GM04503 (cell line): ENCODE measurements at places on chromosomes 6 and 20.

DNA sequence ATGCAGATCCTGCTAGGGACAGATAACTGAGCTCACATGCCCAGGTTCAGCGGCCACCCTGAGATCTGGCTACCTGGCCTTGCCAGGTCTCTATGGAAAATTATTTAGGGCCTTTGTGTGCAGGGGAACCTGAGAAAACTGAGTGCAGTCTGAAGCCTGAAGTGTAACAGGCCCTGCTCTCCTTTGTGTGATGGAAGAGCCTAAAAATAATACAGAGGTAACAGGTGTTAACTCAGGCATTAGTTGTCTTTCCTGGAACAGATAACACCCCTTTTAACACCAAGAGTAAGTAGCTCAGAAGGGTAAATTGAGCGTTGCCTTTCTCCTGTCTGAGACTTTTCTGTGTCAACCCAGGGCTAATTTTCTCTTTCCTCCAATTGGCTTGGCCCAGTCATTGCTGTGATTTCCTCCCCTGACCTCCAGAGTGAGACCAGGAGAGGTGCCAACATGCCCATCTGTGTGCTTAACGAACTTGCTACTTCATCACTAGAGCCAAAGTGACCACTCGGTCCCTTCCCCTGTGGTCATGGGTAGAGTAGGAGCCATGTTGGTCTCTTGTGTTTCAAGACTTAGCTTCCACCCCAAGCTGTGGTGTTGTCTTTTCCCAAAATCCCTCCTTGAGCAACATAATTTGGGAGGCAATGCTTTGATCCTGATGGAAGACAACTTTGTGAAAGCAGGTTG is 304.4 kb upstream of the JAG1 start:
- DNase-seq: no peak

DNA sequence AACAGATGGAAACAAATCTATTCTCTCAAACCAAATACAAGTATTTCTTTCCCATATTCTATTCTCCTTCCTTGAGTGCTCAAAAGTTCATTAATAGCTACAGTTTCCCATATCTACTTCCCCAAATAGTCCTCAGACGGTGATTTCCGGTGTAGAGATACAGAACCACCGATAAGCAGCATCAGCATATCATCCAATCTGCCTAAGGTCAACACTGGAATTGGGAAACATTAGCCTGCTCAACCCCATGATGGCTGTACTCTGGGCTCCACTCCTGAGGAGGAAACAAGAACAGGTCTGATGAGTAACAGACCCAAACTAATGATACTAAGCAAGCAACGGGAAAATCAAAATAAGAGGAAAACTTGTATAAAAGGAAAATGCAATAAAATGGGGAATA is 115.6 kb downstream of the EPB41L2 start:
- DNase-seq: no peak

DNA sequence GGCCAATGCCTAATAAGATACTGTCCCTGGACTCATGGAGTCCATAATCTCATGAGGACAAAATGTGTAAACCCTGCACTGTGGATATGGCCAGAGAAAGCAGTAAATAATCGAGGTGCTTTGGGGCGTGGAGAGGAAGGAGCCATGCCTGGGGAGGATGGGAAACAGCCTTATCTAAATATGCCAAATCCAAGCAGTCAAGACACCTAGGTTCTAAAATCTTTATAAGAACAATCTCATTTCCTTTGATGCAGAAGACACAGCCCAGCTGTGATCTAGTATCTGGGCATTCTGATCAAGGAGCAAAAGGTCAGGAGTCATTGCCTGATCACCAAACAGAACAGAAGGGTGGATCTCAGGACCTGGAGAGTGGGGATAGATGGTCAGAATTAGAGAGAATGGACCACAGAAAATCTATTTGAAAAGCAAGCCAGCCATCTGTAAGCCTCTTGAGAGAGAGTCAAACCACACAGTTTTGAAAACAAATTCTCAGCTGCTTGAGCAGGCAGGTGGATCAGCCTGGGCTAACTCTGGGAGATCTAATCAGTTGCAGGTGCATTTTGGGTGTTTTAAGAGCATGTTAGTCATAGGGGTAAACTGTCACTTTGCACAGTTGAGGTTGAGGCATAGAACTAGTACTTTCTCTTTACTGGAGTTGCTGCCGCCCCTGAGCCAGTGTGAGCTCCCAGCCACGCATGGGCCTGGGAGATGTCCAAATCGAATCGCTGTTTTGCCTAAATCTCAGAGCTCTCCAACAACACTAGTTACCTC is 130.8 kb upstream of the TNFAIP3 start:
- no peak for DNase-seq

- DNase-seq: peak; percentile 81
Measured at GRCh38 chr6:118580585-118581419, 32.7 kb downstream of the PLN start.

DNA sequence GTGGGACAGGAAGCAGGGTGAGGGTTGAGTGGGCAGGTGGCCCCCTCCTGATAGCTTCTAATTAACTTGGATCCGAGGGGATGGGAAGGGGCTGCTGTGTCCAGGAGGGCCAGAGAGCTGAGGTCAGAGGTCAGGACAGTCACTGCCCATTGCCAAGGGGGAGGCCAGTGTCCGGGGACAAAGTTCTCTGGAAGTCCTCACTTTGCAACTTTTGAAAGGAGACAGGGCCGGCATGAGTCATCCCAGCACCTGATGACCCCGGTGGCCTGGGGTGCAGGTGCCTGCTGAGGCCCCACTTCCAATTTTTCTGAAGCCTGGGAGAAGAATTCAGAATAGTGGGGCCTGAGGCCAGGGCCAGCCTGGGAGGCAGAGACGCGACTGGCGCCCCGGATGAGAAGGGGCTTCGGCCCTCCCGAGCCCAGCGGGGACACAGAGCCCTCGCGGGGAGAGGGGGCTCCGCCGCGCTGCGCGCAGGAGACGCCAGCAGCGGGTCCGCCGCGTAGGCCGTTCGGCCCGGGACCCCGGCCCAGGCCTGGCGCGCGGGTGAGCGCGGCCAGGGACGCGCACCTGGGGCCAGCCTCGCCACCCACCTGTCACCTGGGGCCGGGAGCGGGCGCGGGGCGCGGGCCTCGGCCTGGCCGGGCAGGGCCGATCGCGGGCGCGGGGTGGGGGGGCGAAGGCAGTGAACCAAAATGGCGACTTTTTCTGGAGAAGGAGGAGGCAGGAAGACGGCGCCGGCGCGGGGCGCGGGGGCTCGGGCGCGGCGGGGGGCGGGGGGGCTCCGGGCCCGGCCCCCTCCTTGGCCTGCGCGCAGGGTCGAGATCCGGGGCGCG is 586 bp downstream of the ZNF512B start:
- no peak for DNase-seq

DNA sequence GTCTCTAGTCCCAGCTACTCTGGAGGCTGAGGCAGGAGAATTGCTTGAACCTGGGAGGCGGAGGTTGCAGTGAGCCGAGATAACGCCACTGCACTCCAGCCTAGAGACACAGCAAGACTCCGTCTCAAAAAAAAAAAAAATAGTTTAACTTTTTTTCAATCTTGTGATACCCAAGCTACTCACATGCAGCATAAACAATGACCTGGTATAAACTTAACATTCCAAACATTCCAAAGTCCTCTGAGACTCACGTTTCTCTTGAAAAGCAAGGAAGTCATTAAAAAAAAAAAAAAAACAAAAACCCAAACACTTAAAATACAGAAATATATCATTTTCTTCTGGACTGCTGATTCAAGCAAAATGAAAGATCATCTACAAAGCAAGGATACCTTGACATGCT is 14.3 kb downstream of the CRNKL1 start:
- DNase-seq: peak; percentile 40

GRCh38 chr20:17679941-17680835 is 1.9 kb downstream of the RRBP1 start:
- peak; percentile 51 for DNase-seq

GRCh38 chr6:15913573-15913972 is 215.3 kb upstream of the MYLIP start:
- DNase-seq: no peak

DNA sequence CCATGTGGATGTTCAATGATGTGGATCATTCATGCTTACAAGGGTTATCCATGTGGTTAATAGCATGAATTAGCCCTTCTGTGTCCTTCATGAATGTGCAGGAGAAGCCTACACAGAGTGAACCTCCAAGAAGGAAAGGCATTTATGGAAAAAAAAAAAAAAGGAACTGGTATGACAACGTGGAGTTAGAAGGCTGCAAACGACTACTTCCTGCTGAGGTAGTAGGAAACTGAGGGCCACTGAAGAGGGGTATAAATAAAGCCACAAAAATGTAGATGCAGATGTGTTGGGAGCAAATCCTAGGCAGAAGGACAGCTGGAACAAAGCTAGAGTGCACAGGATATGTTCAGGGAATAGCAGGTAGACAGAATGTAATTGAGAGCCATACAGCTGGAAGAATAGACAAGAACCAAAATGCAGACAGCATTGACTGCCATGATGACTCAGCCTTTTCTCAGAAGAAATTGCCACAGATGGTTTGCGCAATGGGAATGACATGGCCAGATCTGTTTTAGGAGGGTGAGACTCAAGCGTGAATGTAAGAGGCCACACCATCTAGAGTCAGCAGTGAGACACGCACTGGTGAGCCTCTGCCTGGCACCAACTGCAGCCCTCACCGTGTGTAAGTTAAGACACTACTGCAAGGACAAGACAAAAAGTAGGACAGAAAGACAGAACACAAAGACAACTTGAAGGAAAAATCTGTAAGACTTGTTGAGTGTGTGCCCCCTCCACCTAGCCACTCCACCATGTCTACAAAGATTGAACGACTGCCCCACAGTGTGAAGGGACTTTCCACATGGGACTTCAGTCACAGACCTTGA is 79.8 kb downstream of the KIF13A start:
- peak; percentile 98 for DNase-seq

DNA sequence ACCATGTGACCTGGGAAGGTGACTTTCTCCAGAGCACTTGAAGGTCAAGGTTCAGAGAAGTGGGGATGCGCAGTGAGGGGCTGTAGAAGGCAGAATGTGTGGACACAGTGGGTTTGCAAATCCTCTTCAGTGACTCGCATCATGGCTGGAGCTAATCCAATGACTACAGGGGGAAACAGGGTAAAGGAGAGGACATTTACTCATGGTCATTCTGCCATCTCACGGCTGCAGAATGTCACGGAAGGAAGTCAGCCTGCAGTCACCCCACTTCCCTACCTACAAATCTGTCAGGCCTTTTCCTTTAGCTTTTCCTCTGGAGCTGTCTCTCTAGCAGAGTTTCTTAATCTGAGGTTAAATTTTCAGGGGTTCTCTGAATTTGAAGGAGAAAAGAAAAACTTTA is 337.6 kb downstream of the CDC5L start:
- no peak for DNase-seq

- no peak for DNase-seq
Measured at GRCh38 chr20:47540443-47541354, 39.0 kb downstream of the NCOA3 start.

DNA sequence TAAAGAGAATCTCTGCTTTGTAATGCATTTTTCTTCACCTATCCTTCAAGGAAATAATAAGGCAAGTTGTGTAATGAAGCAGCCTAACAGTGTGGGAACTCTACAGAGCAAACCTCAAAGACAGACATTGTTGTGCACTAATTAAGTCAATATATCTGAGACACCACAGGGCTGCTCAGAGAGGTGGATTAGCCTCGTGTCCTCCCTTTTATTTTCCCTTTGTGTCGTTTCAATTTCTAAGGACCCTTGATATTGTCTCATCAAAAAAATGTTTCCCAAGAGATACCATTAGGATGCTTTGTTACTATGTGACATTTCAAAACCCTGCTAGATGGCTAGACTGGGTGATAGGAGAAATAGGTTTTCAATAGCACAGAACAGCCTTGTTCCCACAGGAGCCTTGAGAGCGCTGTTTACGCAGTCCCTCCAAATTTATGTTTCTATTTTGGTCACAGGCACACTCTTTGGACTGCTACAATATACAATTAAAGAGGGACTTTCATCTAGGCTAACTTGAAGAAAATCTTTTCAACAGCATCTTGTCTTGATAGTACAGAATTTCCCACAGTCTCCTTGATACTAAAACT is 23.1 kb downstream of the UBE3D start:
- no peak for DNase-seq

GRCh38 chr6:81939766-81940165 is 187.3 kb upstream of the TENT5A start:
- no peak for DNase-seq

DNA sequence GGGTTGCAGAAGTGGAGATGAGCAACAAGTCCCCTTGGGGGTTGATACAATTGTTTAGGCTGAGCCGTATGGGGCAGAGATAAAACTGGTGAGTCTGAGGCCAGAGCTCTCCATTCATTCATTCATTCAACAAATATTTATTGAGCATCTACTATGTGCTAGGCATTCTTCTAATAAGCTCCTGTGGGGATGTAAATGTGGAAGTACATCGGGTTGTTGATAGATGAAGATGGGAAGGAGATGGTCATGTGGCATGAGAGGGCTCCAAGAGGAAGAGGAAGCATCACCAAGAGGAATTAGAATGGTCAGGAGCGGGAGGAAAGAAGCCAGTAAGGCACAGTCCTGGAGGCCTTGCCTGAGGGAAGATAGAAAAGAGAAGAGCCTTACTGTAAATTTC is 98.7 kb upstream of the MLN start:
- DNase-seq: no peak
